Uterus (tissue), 4 donors: ENCODE measurements at places on chromosomes 13 and 19.
A peak's percentile ranks its signal among the peaks of the same experiment; 100 is the strongest.

DNA sequence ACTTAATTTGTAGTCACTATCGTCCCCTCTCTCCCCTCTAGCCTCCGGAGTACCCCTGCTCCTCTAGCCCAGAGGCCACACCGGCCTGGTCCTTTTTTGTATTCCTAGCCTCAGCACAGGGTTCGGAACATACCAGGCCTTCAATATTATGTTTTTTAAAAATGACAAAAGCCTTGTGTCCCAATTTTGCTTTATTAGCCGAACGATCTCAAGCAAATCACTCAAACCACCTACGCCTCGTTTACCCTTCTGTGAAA is 463 bp upstream of the POMP start:
- peak overlapping the region; percentile 96 for H3K4me3 ChIP-seq
- peaks cover 4% of the 10 kb centered on the region for H3K4me1 ChIP-seq
- H3K27me3 ChIP-seq: no peaks in the 10 kb centered on the region
- DNase-seq: no peak
- H3K36me3 ChIP-seq: no peaks in the 10 kb centered on the region

DNA sequence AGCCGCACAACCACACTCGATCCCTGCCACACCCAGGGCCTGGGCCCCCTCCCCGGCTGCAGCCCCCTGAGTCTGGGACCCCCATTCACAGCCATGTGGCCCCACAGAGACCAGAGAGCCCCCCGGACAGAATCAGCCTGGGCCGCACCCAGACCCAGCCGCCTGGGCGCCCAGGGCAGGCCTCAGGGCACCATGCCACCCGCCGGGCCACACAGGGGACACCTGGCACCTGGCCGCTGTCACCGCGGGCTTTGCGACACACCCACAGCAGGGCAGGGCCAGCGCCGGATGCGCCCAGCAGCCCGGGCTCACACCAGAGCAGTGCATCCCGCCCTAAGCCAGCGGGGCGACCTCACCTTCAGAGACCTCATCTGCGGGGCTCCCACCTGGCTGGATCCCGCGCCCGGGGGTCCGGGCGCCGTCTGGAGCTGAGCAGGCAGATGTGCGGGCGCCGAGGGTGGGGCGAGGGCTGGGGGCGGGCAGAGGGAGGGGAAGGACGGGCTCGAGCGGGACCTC is 443 bp downstream of the TBXA2R start:
- H3K27ac ChIP-seq: peak overlapping the region; percentile 82
- H3K4me3 ChIP-seq: peak overlapping the region; percentile 37
- H3K4me1 ChIP-seq: no peaks in the 10 kb centered on the region
- DNase-seq: no peak
- no peaks in the 10 kb centered on the region for H3K27me3 ChIP-seq
- H3K36me3 ChIP-seq: no peaks in the 10 kb centered on the region

- no peaks in the 10 kb centered on the region for H3K27me3 ChIP-seq
- no peaks in the 10 kb centered on the region for H3K4me1 ChIP-seq
- DNase-seq: no peak
- H3K27ac ChIP-seq: no peak overlapping the region
- no peaks in the 10 kb centered on the region for H3K36me3 ChIP-seq
Observed at GRCh38 chr13:71171740-71172139, 695.3 kb downstream of the DACH1 start.

DNA sequence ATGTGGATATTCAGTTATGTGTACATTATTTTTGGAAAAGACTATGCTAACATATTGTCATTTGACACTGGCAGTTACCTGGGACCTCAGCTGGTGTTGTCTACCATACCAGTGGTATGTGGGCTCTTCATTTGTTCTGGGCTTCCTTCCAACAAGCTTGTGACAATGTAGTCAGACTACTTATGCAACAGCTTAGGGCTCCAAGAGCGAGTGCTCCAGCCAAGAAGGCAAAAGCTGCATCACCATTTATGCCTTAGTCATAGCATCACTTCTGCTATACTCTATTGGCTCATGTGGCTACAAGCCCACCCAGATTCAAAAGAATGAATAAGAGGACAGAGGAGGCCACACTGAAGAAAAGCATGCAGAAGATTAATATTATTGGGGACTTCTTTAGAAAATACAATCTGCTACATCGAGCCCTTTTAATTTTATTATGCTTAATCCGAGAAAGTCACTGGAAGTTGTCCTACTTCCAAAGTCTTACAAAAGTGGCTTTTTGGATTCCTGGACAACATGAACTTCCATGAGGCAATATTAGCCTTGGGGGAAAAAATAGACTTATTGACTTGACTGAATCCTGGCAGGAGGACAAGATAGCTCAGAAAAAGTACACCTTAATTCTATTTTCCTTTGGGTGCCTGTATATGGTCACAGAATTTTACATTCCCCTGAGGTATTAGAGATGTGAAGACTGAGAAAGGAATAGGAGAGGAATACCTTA is 529.4 kb upstream of the HTR2A start:
- DNase-seq: no peak
- H3K27ac ChIP-seq: no peak overlapping the region
- H3K27me3 ChIP-seq: no peaks in the 10 kb centered on the region
- no peaks in the 10 kb centered on the region for H3K36me3 ChIP-seq

GRCh38 chr19:30093966-30094755 is 152.1 kb downstream of the URI1 start:
- DNase-seq: no peak
- no peak overlapping the region for H3K27ac ChIP-seq
- H3K4me3 ChIP-seq: no peak overlapping the region

GRCh38 chr13:111034811-111035210 is 80.3 kb upstream of the ARHGEF7 start:
- no peak overlapping the region for H3K4me3 ChIP-seq
- no peaks in the 10 kb centered on the region for H3K4me1 ChIP-seq
- DNase-seq: no peak

DNA sequence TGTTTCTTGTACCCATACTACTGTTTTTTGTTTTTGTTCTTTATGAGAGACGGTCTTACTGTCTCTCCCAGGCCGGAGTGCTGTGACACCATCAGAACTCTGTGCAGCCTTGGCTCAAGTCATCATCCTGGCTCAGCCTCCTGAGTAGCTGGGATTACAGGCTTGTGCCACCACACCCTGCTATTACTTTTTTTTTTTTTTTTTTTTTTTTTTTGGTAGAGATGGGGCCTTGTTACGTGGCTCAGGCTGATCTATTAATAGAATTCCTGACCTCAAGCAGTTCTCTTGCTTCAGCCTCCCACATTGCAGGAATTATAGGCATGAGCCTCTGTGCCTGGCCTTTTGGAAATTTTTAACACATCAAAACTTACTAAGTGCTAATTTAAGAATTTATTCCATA is 2.9 kb upstream of the ZNF304 start:
- H3K4me3 ChIP-seq: no peak overlapping the region
- peaks cover 4% of the 10 kb centered on the region for H3K4me1 ChIP-seq
- no peaks in the 10 kb centered on the region for H3K36me3 ChIP-seq
- H3K27me3 ChIP-seq: no peaks in the 10 kb centered on the region
- H3K27ac ChIP-seq: no peak overlapping the region
- no peak for DNase-seq

- H3K36me3 ChIP-seq: no peaks in the 10 kb centered on the region
- H3K27ac ChIP-seq: no peak overlapping the region
Observed at GRCh38 chr13:89212186-89212585, 1541.0 kb downstream of the SLITRK5 start.

DNA sequence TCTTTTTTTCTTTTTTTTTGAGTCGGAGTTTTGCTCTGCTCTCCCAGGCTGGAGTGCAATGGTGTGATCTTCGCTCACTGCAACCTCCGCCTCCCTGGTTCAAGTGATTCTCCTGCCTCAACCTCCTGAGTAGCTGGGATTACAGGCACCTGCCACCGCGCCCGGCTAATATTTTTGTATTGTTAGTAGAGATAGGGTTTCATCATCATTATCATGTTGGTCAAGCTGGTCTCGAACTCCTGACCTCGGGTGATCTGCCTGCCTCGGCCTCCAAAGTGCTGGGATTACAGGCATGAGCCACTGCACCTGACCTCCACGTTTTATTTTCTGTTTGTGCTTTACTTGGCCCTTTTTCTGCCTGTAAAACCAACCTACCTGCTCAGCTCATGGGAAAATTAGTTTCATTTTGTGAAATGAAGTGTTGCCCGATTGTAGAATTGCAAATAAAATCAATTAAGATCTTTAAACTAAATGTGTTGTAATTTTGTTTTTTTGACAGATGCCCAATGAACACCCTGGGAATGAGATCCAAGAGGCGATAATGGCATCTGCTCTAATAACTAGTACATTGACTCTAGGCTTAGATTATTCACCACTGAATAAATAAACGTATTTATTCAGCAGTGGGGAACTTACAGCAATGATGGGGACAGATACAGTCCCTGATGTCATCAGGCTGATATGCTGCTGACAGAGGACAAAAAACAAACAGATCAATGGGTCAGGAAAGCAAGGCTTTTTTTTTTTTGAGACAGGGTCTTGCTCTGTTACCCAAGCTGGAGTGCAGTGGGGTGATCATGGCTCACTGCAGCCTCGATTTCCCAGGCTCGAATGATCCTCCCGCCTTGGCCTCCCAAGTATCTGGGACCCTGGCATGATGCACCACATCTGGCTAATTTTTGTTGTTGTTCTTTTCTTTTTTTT is 2.2 kb upstream of the RAB11B start:
- DNase-seq: no peak
- H3K4me3 ChIP-seq: no peak overlapping the region

- peaks cover 6% of the 10 kb centered on the region for H3K4me1 ChIP-seq
- H3K36me3 ChIP-seq: no peaks in the 10 kb centered on the region
- no peaks in the 10 kb centered on the region for H3K27me3 ChIP-seq
- H3K4me3 ChIP-seq: no peak overlapping the region
- H3K27ac ChIP-seq: no peak overlapping the region
Observed at GRCh38 chr19:19492026-19492610, 23.2 kb downstream of the TSSK6 start.
